T-helper 1 cell (primary cell): ENCODE measurements at places on chromosomes 7 and 10.

DNA sequence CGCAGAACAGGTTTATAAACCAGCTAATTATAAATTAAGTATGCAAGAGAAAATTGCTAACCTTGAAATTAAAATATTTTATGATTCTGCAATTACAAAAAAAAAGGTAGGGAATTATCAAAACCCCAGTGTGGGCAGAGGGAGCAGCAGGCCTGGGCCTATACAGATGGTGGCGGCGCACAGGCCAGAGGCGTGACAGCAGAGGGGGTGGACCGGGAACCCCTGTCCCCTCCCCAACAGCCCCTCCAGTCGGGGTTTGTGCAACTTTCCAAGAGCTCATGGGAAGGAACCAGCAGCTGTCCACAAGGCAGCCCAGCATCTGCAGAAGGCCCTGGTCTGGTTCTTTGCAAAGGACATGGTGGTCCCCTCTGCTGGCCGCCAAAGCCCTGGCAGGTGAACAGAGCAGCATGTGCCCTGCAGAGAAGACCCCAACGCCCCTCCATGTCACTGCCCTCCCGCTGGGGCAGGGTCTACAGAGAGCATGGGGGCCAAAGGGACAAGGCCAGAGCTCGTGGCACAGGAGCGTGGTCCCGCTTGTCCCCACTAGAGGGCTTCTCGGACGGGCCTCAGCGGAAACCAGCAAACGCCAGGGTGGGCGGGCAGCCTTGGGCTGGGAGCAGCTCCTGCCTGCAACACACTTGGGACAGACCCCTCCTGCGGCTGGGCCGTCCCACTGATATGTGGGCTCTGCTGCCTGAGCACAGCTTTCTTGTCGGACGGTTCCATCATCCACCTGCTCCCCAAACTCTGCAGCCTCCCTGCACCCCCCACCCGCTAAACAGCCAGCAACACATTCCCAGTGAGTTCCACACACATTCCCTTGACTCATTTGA, 75.1 kb downstream of the EBF3 start:
- DNase-seq, result no peak

DNA sequence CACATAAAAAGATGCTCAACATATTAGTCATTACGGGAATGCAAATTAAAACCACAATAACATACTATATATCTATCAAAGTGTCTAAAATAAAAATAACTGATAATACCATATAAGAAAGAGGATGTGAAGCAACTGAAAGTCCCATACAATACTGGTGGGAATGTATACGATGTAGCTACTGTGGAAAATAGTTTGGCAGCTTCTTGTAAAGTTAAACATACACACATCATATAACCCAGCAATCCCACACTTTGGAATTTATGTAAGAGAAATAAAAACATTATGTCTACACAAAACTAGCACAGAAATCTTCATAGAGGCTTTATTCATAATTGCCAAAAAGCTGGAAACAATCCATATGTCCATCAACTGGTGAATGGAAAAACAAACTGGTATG, 10.5 kb upstream of the COMMD3 start:
- no peak for DNase-seq

- no peak for DNase-seq
Measured at GRCh38 chr10:58140054-58140453, 127.6 kb downstream of the IPMK start.

- DNase-seq, result no peak
Measured at GRCh38 chr10:18264466-18265050, 124.3 kb downstream of the CACNB2 start.

GRCh38 chr10:20768843-20769242, 128.3 kb downstream of the NEBL start:
- no peak for DNase-seq

- DNase-seq, result no peak
Measured at GRCh38 chr10:110017052-110017451, 9.3 kb downstream of the ADD3 start.

DNA sequence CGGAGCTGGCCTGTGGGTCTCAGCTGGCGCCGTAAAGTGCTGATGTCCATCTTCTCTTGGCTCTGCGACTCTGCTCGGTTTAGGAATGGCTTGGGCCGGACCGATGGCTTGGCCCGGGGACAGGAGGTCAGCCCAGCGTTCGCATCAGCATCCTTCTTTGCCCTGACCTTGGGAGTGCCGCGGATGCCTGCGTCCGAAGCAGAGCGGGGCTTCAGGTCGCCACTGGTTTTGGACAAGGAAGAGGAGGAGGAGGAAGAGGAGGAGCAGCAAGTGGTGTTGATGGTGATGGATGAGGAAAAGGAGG, 109.3 kb downstream of the NEURL1 start:
- DNase-seq, result no peak

DNA sequence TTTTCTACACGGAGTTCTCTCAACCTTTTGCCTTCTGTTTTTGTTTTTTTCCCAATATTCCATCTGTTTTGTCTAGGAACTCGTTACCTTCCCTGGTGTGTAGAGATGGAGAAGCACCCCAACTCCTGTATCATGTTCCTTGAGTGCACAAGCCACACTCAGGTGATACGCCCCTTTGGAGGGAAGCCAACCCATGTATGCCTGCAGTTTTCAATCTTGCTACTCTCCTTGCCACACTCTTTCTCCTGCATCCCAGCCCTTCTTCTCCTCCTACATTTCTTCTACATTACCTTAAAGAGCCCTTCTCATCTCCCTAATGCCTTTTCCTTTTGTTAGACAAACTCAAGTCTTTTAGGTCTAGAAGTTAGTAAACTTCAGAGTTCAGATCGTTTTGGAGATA, 10.2 kb upstream of the SP4 start:
- no peak for DNase-seq

DNA sequence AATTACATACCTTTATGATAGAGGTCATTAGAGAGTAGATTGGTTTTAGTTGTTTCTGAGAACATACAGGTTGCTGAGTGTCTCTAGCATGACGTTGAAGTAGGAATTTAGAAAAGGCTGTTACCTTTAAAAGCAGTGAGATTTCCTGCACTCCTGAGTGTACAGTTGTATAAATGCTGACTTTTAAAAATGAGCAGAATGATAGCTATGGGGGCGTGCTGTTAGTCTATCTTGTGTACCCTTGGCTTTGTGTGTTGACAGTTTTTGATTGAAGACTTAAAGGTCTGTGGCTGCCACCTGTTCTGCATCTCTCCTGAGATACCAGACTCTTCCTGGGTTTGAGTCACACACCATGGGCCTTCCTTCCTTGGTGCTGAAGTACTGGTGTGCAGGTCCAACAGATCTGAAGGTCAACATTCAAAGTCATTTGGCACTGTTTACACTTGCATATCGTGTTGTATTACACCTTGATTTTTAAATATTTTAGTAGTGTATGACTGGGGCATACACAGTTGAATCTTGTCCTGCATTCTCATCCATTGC, 23.8 kb downstream of the DNAJB6 start:
- DNase-seq, result no peak

GRCh38 chr7:9231630-9232121, 798.3 kb downstream of the NXPH1 start:
- no peak for DNase-seq

DNA sequence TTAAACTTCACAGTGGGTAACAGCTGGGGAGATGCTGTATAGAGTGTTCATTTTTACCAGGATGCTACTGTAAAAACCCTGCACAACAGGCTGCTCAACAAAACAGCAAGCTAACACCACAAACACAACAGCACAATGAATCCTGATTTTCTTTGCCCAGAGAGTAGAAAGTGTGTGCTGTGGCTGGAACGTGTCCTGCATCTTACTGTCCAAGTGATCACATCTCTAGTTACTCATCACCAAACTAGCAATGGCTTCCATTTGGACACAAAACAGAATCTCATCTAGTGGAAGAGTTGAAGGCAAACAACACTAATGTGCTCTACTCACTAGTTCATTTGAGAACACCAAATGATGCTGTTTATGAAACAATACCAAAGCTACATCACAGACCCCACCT, 121.2 kb downstream of the SLC25A13 start:
- DNase-seq, result no peak

DNA sequence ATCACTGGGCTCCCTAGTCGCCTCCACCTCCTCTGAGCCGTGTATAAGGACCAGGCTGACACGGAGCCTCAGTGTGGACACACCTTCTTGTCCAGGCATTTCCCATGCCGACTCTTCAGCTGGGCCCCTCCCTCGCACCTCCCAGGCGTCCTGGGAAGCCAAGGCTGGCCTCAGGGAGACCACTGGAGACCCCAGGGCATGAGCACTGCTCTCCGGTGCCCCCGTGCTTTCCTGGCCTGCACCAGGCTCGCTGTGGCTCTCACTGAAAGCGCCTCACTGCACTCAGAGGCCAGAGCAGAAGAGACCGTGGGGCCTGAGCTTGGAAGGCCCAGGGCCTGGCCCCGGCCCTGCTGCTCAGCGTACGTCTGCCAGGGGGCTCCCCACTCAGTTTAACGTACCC, 31.4 kb downstream of the LRRC27 start:
- no peak for DNase-seq

DNA sequence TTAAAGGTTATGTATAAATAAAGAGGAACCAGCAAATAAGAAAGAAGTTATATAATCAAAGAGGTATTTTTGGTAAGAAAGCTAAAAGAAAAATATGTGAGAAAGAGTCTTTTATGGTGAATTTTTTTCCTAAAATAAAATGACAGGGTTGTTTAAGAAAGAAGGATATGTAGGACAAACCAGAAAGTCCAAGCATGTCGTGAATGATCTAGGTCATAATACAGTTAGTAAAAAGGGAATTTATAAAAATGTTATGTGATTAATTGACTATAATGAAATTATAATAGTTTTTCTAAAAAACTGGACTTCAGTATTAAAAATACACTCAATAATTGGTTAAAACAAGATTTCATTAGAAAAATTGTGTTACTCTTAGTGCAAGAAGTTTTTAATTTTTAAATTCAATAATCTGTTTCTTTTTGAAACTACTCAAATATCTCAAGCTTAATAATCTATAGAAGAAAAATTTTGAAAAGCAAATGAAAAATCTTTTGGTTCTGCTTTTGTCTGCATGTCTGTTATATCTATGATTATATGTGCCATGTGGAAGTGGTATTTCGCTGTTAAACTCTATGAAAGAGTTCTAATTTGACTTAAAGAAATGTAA, 23.3 kb downstream of the AVL9 start:
- DNase-seq, result no peak

- no peak for DNase-seq
Measured at GRCh38 chr10:123096452-123096851, 39.3 kb upstream of the HMX3 start.

DNA sequence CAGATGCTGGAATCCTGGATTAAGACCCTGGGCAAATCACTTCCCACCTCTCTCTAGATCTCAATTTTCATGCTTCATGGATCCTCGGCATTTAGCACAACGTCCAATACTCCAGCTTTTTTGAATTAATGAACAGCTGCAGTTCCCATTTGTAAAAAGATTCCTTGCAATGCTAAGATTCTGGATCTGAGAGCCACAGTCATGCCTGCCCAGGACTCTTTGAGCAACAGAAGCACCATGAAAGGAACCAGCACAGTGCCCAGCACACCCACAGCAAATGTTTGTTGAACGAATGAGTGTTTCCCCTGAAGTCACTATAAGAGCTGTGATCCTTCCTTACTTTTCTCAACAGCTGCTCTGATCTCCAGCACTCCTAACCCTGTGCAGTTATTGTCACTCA, 20.8 kb upstream of the DDIT4 start:
- DNase-seq, result no peak

- DNase-seq, result no peak
Measured at GRCh38 chr10:48762064-48763042, 77.7 kb downstream of the WDFY4 start.

DNA sequence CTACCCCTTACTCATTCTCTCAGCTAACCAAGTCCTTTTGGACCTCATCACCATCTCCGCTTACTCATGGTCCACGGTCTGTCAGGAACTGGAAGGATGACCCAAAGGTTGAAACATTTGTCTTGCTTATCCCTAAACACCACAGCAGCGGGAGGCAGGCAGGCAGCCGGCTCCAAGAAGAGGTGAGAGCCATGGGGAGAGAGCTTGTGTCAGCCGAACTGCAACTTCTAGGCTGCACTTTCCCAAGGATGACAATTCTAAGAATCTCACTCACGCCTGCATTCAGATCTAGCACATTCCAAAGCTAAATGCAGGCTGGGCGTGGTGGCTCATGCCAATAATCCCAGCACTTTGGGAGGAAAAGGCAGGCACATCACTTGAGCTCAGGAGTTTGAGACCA, 86.0 kb downstream of the SPDYE5 start:
- no peak for DNase-seq

GRCh38 chr7:92259610-92260247, 14.0 kb downstream of the ANKIB1 start:
- DNase-seq, result no peak

DNA sequence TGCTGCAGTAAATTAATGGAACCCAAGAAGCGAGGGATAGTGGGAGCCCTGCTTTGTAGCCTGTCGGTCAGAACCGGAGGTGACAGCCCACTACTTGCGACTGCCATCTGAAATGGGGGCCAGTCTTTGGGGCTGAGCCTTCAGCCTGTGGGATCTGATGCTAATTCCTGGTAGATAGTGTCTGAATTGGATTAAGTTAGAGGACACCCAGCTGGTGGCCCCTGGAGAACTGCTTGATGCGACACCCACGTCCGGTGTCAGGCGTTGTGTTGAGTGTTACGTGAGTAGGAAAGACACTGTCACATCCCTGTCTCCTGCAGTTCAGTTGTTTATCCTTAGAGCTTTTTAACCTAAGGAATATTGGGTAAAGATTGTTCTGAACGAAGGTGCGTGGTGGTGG, 5.0 kb downstream of the EIF3B start:
- no peak for DNase-seq

DNA sequence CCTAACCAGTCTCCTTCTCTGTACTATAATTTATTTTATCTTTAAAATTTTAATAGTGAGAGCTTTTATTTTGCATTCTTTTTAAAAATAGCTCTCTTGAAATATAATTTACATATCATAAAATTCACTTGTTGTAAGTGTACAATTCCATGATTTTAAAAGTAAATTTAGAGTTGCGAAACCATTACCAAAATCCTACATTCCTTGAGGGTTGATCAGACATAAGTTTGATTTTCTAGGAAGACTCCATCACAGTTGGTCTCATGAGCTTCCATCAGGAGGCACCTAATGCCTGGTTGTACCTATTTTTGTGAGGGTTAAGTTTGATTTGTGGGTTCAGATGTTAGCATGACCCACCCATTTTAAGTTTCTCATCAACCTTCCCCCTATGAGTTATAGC, 108.1 kb downstream of the BMPER start:
- no peak for DNase-seq

DNA sequence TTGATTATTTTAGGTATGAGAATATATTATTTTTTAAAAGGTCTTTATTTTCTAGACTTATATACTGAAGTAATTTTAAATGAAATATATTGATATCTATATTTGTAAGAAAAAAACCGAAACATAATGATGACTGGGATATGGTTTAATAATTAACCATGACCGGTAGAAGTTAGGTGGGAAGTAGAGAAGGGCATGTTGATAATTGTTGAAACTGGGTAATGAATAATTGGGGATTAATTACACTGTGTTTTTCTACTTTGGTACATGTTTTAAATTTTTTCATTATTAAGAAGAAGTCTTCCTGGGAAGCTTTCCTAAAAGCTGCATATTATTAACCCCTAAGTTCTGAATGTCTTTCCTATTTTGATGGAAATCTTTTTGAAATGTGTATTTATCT, 16.3 kb downstream of the TSPAN12 start:
- no peak for DNase-seq
